Fibroblast of pulmonary artery (primary cell): ENCODE measurements at places on chromosomes 1 and 21.

- DNase-seq = no peak
Measured at GRCh38 chr1:82934074-82934473, 1064.9 kb downstream of the TTLL7 start.

GRCh38 chr21:32741336-32741735, 13.5 kb upstream of the SYNJ1 start:
- no peak for DNase-seq

- no peak for DNase-seq
Measured at GRCh38 chr21:45927851-45928850, 53.4 kb upstream of the COL6A1 start.

GRCh38 chr1:207847116-207847515, 63.8 kb downstream of the CD34 start:
- DNase-seq = peak; percentile 58

- DNase-seq = no peak
Measured at GRCh38 chr1:184197831-184198230, 146.3 kb downstream of the TSEN15 start.

DNA sequence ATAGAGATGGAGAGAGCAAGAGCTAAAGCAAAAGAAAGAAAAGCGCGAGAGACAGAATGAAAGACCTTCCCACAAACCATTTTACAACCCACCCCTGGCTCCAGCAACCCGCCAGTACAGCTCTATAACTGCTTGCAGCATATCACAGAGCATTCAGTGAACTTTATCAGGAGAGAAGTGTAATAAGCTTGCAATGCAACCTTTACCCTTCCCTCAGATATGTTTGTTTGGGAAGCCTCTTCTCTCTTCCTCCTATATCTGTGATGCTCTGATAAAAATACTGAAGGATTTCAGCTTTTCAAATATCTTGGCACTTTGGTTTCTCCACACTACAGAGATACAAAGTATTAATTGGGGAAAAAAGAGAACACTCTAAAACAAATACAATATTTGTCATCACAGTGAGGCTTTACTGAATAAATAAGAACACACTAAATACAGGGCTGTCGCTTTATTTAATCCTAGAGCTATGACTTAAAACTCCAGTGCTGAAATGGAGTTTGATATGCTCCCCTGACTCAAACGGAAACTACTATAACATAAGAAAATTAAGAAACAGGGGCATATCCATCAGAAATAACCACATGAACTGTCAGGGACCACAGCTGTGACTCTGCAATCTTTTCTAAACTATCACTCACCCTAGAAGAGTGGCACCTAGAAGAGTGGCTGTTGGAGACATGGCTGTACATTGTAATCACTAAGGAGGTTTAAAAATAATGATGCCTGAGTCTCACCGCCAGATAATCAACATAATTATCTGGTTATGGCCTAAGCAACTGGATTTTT, 6.7 kb downstream of the CRP start:
- no peak for DNase-seq

DNA sequence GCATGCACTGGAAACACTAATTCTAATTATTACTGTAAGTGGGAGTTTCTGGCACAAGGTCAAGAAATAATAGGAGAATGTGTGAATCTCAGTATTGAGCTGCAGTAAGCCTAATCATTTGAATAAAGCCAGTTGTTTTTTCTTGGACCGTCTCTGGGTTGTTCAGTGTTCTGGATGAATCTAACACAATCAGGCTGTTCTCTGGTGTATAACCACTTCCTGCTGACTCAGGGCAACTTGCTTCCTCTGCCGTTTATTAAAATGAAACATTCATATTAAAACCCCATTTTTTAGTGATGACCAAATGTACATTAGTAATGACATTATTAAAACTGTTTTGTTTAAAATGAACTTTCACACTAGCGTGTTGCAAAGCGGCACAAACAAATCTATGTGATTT, 273.1 kb upstream of the SNX7 start:
- peak; percentile 80 for DNase-seq

GRCh38 chr1:9849691-9850441, 26.1 kb upstream of the CLSTN1 start:
- DNase-seq = no peak

GRCh38 chr1:185964946-185965345, 230.8 kb downstream of the HMCN1 start:
- DNase-seq = no peak

GRCh38 chr1:204314893-204315658, 44.7 kb downstream of the PLEKHA6 start:
- no peak for DNase-seq

DNA sequence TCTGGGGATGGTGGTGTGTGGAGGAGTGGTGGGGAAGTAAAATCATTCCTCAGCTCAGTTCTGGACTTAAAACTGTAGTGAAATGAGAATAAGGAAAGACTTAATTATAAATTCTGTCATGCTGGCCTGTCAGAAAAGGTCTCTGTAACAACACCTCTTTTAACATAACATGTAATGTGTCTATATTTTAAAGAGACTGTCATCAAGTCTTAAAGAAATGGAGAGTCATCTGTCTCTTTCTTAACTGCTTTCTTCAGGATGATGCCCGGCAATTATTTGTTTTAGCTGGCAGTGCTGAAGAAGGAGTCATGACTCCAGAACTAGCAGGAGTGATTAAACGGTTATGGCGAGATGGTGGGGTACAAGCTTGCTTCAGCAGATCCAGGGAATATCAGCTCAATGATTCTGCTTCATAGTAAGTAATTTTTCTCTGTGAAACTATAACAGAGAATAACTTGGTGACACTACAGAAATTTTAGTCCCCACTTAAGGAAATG, 30.6 kb downstream of the GNAI3 start:
- no peak for DNase-seq

DNA sequence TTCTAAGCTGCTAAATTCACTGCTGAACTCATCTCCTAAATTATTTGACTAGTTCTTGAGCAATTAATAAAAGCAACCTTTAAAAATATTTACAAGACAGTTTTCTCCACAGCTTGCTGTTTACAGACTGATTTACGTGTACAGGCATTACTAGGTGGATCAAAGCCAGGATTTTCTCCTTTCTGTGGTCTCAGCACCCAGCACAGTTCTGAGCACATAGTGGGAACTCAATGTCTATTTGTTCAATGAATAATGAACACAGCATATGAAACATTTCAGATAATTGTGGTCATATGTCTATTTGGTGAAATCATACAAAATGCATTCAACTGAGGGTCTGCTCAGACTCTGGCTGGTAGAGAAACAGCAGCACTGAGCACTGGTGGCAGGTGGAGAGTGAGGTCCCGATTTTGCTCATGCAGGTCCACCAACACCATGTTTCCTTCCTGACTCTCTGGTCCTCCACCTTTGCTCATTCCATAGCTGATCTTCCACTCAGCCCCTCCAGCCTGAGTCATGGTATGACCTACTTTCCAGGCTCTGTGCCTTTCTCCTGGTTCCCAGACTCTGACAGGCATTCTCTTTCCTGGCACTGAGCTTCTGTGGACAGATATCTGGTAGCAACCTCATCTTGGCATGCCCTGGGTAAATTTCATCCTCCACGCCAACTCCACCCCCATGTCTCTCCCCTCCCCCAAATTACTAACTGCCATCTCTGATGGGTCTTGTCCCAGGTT, 311.3 kb downstream of the TGFB2 start:
- no peak for DNase-seq

GRCh38 chr1:110230381-110231199, 20.5 kb downstream of the KCNC4 start:
- no peak for DNase-seq

- DNase-seq = no peak
Measured at GRCh38 chr1:29782846-29783507, 546.7 kb downstream of the PTPRU start.

DNA sequence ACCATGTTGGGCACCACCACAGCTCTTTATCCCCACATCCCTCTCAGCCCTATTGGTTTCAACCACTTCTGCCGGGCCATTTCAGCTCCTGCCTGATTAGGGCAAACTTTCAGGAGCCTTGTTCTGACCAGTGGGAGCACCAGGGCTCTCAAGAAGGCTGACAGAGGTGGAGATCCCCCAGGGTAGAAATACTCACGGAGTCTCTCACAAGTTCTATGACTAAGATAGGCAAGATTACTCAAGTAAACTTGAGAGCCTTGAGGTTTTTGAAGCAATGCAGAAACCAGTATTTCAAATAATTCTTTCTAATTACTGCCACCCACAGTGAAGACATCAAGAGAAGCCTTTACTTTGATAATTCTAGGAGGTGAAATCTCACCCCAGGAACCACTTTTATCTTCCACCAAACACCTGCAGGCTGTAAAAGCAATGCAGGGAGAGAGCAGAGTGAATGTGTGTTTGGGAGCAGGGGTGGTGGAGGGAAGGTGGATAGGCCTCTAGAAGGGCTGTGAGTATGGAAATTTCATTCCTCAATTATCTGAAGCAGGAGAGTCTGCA, 6.6 kb upstream of the PTCH2 start:
- no peak for DNase-seq

GRCh38 chr1:155198547-155198906, 9.2 kb downstream of the THBS3 start:
- DNase-seq = no peak

DNA sequence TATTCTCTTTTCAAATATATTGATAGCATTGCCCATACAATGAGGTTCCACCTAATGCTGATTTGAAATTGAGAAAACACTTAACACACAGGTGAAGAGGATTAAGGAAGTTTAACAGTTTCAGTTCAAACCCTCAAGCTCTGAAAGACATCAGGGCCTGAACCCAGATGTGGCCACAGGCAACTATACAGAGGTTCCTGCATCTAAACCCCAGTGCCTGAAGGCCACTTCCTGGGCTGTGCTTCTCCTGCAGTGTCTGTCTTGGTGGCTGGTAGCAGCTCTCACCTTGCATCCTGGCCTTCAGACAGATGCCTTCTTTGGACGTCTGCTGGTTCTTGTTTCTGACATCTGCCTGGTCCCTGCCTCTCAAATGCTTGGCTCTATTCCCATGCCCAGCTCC, 25.1 kb upstream of the NGF start:
- DNase-seq = no peak
